Nephron progenitor cell (in vitro differentiated cells): ENCODE measurements at places on chromosomes 5 and 9.

DNA sequence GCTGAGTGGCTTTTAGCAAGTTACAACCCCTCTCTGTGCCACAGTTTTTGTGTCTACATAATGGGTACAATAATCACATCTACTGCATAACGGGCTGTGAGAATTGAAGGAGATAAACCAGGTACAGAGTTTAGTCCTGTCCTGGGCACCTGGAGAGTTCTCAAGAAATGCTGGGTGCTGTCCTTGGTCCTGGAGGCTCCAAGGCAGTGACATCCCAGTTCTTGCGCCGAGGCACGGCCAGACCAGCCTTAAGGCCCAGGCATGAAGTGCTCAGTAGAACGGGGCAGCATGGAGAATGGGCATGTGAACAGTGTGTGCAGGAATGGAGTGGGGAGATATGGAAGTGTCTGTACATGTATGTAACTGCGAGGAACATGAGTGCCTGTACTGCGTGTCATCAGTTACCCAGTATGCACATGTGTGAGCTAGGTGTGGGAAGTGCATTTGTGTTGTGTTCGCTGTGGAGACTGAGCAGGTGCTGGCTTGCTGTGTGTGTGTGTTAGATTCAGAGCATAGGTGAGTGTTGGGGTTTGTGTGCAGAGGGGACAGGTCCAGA is 6.3 kb upstream of the UNC5A start:
- no peaks in the 10 kb centered on the region for H3K36me3 ChIP-seq
- DNase-seq = peak; percentile 85
- no peak overlapping the region for H3K27ac ChIP-seq
- H3K4me3 ChIP-seq = no peak overlapping the region
- H3K4me1 ChIP-seq = peaks cover 1% of the 10 kb centered on the region
- H3K27me3 ChIP-seq = peaks cover 66% of the 10 kb centered on the region

DNA sequence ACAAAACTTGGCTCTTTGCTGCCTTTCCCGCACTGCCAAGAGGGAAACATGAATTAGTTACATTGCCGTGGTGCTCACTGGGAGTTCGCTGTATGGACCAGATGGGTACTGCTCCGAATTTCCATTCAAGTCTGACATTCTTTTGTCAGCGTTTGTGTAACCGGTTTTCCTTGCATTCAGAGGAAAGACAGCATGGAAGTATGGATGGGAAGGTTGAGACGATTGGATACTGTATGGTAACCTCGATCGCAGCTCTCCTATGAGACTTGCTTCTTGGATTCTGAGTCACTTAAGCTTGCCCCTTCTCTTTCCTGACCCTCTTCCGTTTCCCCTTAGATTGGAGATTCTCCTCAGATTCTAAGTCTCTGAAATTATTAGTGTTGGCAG is 625 bp upstream of the UBLCP1 start:
- peak overlapping the region; percentile 96 for H3K4me3 ChIP-seq
- H3K27ac ChIP-seq = peak overlapping the region; percentile 93
- no peak for DNase-seq
- peaks cover 20% of the 10 kb centered on the region for H3K4me1 ChIP-seq

DNA sequence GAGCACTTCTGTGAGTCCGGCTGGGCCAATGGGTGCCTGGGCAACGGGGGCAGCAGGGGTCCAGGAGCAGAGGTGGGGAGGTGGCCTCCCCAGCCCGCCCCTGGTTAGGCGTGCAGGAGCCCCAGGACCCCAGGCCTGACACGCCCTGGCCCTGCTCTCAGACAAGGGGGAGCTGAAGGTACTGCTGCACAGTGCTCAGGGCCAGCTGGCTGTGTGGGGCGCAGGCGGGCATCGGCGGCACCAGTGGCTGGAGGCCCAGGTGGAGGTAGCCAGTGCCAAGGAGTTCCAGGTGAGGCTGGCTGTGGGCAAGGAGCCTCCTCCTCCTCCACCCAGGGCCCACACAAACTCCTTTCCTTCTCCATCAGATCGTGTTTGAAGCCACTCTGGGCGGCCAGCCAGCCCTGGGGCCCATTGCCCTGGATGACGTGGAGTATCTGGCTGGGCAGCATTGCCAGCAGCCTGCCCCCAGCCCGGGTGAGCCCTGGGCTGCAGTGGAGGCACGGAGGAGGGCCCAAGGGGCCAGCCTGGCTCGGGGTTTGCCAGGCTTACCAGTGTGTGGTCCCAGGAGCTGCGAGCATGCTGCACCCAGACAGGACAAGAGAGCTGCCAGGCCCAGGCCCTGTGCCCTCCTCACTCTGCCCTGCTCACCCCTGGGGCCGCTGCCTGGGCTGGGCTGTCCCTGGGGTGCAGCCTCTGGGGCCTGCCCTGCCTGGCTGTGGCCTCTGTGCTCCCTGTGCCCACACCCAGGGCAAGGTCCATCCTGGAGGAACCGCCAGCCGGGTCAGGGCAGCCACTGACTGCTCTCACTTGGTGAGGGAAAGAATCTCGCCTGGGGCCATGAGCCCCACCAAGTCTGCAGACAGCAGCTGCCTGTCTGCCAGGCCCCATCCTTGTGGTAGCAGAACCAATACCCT is 7.0 kb downstream of the MAMDC4 start:
- no peak for DNase-seq
- H3K27me3 ChIP-seq = no peaks in the 10 kb centered on the region
- no peaks in the 10 kb centered on the region for H3K4me1 ChIP-seq
- no peak overlapping the region for H3K27ac ChIP-seq
- no peak overlapping the region for H3K4me3 ChIP-seq

GRCh38 chr5:132334812-132335211 is 34.7 kb upstream of the SLC22A5 start:
- no peak overlapping the region for H3K4me3 ChIP-seq
- H3K27me3 ChIP-seq = peaks cover 12% of the 10 kb centered on the region
- no peak for DNase-seq
- H3K27ac ChIP-seq = no peak overlapping the region

DNA sequence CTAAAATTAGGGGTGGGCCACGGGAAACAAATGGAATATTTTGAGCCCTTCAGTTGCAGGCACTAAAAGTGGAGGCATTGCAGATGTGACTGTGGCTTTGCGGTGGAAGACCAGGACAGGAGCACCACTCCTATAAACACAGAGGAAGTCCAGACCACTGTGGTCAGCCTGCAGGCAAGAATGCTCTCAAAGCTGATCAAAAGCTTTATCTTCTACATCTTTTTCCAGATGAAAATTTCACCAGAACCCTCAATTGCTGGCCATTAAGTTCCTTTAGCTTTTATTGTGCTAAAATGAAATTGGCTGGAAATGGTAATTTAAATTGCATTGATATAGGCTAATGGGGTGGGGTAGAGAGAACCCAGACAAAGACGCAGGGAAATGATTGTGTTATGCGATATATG is 208.8 kb downstream of the ERCC6L2 start:
- no peak overlapping the region for H3K4me3 ChIP-seq
- H3K27ac ChIP-seq = no peak overlapping the region
- DNase-seq = no peak
- no peaks in the 10 kb centered on the region for H3K36me3 ChIP-seq

DNA sequence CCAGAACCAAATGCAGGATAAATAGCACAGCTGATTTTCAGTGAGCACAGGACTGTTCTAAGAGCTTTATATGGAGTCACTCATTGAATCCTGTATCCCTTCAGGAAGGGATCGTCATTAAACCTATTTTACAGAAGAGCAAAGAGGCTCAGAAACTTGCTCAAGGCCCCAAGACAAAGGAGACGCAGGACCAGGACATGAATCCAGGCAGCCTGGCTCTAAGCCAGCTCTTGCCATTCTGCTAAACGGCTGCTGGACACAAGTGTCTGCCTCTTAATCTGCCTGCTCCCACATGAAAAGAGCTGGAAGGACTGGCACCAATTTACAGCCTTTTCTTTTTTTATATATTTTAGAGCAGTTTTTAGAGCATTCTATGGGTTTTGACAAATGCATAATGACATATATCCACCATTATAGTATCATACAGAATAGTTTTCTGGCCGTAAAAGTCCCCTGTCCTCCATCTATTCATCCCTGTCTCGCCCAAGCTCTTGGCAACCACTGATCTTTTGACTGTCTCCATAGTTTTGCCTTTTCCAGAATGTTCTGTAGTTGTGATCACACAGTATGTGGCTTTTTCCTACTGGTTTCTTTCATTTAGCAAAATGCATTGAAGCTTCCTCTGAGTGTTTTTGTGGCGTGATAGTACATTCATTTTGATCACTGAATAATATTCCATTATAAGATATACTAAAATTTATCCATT is 37.5 kb downstream of the RETREG1 start:
- H3K27ac ChIP-seq = peak overlapping the region; percentile 84
- peaks cover 3% of the 10 kb centered on the region for H3K27me3 ChIP-seq
- H3K4me3 ChIP-seq = no peak overlapping the region
- peaks cover 24% of the 10 kb centered on the region for H3K4me1 ChIP-seq
- DNase-seq = no peak

- H3K36me3 ChIP-seq = no peaks in the 10 kb centered on the region
- H3K4me3 ChIP-seq = no peak overlapping the region
- no peaks in the 10 kb centered on the region for H3K27me3 ChIP-seq
- peaks cover 4% of the 10 kb centered on the region for H3K4me1 ChIP-seq
- no peak for DNase-seq
- no peak overlapping the region for H3K27ac ChIP-seq
These were observed 79.9 kb upstream of the SLC1A3 start for GRCh38 chr5:36526537-36526936.

- no peaks in the 10 kb centered on the region for H3K27me3 ChIP-seq
- no peak overlapping the region for H3K27ac ChIP-seq
- H3K4me3 ChIP-seq = no peak overlapping the region
These were observed 186.9 kb upstream of the GNA14 start for GRCh38 chr9:77834898-77835488.

GRCh38 chr5:5572976-5573797 is 150.7 kb downstream of the ICE1 start:
- no peak for DNase-seq
- peak overlapping the region; percentile 49 for H3K4me3 ChIP-seq
- peaks cover 51% of the 10 kb centered on the region for H3K4me1 ChIP-seq
- H3K36me3 ChIP-seq = no peaks in the 10 kb centered on the region

- peaks cover 21% of the 10 kb centered on the region for H3K36me3 ChIP-seq
- H3K4me1 ChIP-seq = peaks cover 17% of the 10 kb centered on the region
- DNase-seq = peak; percentile 61
- H3K4me3 ChIP-seq = no peak overlapping the region
These were observed 2.9 kb downstream of the FPGS start for GRCh38 chr9:127805620-127806019.

GRCh38 chr5:56527174-56527573 is 288.2 kb upstream of the MAP3K1 start:
- H3K36me3 ChIP-seq = no peaks in the 10 kb centered on the region
- H3K4me1 ChIP-seq = peaks cover 23% of the 10 kb centered on the region
- H3K4me3 ChIP-seq = no peak overlapping the region
- DNase-seq = no peak
- H3K27ac ChIP-seq = no peak overlapping the region
- no peaks in the 10 kb centered on the region for H3K27me3 ChIP-seq

DNA sequence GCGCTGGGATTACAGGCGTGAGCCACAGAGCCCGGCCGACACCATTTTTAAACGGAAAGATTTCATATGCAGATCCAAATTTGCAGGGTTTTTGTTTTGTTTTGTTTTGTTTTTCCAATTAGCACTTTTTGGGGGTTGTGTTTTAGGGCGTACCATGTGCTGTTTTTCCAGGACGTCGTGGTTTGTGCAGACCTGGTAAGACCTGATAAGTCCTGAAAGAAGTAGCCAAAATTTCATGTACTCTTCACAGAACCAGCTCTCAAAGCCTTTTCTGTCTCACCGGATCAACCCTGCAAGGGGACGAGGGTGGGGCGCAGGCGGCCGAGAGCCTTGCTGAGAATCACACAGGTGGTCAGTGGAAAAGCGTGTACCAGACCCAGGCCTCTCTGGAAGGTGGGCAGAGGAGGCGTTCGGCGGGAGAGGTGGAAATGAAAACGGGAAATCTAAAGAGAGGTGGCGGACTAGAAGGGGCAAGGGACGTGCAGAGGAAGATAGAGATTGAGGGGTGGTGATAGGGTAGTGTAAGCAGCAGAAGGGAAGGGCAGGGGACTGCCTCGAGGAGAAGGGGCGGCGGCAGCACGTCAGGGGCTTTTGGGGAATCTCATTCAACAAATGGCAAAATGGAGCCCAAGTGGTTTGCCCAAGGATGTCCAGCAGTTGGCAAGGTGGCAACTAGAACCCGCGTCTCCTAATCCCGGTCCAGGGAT is 1.1 kb upstream of the FAF2 start:
- peaks cover 29% of the 10 kb centered on the region for H3K4me1 ChIP-seq
- peak; percentile 25 for DNase-seq
- peak overlapping the region; percentile 99 for H3K4me3 ChIP-seq
- H3K27ac ChIP-seq = peak overlapping the region; percentile 99
- peaks cover 1% of the 10 kb centered on the region for H3K27me3 ChIP-seq
